Activated CD4-positive, alpha-beta T cell treated with anti-CD3 and anti-CD28 coated beads, Interleukin-2, amount 50 U/mL, for 16 hours (primary cell): ENCODE measurements at places on chromosomes 3 and 15.

DNA sequence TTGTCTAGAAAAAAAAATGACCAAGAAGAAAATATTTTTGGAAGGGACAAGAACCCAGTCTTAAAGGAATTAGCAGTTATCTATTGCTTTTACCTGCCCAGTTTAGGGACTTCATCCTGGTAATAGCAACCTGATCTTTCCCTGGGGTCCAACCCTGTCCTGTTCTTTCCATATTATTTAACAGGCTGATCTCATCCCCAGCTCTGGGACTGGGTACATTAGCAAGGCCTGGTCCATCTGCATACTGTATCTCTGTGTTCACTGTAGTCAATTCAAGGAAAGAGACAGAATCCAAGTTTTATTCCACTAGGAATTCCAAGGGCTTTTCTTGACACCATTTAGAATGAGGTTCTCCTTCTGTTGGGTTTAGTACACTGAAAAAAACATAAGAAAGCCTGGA is 191.7 kb upstream of the GADL1 start:
- no peak for DNase-seq

DNA sequence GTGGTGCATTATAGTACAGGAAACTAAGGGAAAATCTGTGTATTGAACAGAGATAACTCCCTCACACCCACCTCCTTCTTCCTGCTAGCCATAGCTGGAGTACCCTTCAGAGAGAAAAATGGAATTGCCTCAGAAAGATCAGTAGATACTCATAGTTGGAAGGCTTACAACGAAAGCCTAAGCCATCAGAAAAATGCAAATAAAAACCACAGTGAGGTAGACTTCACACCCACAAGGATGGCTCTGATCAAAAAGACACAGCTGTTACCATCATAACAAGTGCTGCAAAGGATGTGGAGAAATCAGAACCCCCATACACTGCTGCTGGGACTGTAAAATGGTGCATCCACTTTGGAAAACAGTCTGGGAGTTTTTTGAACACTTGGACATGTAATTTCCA is 7.4 kb upstream of the DLG1 start:
- peak; percentile 62 for DNase-seq

DNA sequence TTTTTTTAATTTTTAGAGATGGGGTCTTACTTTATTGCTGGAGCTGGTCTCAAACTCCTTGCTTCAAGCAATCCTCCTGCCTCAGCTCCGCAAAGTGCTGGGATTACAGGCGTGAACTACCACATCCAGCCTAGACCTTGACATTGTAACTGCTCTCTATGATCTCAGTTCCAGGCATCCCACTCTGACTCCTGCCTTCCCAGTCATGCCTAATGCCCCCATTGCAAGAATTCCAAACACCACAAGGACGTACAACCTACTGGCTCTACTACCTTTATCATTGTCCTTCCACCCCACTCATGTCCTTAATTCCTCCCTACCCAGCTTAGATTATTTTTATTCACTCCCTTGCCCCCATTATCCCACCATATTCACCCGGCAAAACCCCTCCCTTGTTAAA is 21.6 kb downstream of the NKIRAS1 start:
- no peak for DNase-seq

GRCh38 chr3:108295421-108296175 is 750 bp upstream of the HHLA2 start:
- peak; percentile 32 for DNase-seq

GRCh38 chr15:72307026-72307425 is 12.9 kb downstream of the CELF6 start:
- no peak for DNase-seq

GRCh38 chr3:79167651-79168416 is 600.0 kb downstream of the ROBO1 start:
- DNase-seq = no peak

DNA sequence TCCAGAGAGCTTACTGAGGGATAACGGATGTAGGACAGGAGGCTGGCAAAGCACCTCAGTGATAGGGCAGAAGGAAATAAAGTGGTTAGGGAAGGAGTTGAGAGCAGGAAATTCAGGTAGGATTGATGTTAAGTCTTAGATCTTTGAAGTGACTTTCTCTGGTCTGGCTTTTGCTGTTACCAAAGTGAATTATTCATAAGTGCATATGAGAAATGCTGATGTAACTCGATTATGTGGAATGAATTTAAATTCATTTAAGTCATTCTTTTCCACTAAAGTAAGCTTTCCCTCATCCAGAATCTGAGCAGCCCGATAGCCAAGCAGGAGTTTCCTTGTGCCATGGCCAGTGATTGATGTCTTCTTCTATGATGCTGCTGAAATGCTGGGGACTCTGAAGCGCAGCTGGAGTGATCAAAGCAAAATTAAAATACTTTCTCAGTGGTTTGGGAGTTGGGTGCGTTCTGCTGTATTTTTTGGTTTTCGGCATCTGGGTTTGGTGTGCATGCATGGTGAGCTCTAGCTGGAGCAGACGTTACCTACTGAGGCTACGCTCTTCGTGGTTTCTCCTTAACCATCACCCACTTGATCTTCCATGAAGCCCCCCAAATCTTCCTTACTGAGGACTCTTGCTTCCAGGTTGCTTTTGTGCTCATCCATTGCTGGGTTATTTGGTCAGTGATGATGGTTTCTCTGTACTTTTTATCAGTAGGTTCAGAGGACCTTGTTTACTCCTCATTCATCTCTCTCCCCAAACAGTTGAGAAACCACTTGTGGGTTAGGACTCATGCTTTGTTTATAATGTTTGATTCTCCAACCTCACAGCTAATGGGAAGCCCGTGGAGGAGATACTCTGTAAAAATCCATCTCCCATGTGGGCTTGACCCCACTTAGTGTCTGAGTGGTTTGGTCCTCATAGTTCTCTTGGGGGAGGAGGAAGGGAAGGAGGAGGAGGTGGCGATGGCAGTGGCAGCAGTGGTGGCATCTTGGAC is 72.5 kb downstream of the IGF1R start:
- DNase-seq = no peak

GRCh38 chr15:28043691-28044091 is 55.4 kb downstream of the OCA2 start:
- no peak for DNase-seq

DNA sequence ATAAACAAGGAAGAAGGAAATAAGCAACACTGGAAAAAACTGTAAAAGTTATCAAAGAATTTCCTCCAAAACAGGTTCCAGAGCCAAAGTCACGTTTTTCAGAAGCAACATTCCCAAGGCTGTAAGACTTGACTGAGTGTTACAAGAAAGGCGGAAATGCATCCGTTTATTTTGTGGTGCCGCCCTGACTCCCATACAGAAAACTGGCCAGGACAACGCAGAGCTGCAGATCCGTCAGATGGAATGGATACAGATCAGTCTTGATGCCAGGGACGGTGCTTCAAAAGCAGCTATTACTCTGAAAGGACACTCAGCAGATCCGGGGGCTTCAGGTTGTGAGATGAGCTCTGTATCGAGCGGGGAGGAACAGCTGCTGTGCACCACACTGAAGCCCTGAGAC is 83.4 kb downstream of the GABRG3 start:
- DNase-seq = no peak

- DNase-seq = no peak
Measured at GRCh38 chr15:48498828-48499227, 146.7 kb downstream of the FBN1 start.

- no peak for DNase-seq
Measured at GRCh38 chr3:12906916-12907290, 65.5 kb upstream of the RPL32 start.

DNA sequence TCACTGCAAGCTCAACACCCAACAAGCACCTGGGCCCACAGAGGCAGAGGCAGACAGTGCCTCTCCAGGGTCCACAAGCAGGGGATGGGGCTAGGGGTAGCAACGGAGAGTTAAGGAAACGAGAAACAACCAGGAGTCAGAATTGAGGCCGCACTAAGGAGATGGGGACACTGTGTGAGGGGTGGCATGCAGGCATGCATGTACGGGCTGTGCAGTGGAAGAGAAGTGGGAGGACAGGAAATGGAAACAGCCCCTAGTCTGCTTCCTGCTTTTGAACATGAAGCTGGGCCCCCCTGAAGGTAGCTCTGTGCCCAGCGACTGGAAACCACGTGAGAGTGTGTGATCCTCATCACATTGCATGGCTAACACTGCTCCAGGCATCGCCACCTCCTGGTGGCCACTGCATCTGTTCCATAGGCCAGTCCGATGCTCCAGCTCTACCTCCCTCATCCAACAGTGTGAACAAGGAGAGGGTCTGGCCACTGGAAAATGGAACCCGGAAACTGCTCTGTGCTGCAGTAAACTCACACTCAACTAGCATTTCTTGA is 44.0 kb downstream of the XXYLT1 start:
- no peak for DNase-seq

- no peak for DNase-seq
Measured at GRCh38 chr3:184203526-184203925, 17.5 kb downstream of the ABCF3 start.

GRCh38 chr15:59124261-59124660 is 19.3 kb downstream of the CCNB2 start:
- no peak for DNase-seq

DNA sequence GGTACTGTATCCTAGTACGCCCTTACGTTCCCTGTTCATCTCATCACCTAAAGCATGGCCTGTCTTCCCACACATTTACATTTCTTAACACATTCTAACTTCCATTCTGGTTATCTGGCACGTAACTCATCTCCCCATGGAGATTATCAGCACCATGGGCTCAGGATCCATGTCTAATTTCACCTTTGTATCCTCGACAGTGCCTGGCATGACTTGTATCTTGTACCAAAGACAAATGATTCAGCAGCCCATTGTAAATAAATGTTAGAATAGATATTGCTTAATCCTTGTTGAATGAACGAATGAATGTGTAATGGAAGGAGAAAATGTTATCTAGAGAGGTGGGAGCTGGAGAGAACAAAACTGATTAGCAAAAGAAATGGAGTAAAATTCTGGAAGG is 69.7 kb upstream of the TPM1 start:
- no peak for DNase-seq
